D341Med (cell line): ENCODE measurements at places on chromosomes 11 and 22.

- peak; percentile 84 for DNase-seq
These were observed 48.0 kb upstream of the CLPB start for GRCh38 chr11:72482211-72482812.

- no peak for DNase-seq
These were observed 47.6 kb upstream of the THY1 start for GRCh38 chr11:119470317-119471291.

DNA sequence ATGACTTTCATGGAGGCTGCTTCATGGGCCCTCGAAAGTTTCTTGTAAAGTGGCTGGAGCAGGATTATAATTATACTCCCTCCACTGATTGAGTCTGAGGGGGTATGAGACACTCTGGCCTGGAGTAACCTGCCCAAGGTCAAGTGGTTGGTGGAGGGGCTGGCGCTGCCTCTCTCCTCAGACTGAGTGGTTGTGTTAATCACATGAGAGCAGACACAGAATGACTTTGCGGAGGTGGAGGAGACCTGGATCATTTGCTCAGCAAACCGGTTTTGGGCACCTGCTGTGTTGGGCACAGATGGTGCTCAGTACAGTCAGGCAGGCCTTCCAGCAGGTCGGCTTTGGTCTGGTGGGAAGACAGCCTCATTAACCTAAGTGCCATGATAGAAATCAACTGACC is 11.8 kb downstream of the BCR start:
- DNase-seq, result no peak

DNA sequence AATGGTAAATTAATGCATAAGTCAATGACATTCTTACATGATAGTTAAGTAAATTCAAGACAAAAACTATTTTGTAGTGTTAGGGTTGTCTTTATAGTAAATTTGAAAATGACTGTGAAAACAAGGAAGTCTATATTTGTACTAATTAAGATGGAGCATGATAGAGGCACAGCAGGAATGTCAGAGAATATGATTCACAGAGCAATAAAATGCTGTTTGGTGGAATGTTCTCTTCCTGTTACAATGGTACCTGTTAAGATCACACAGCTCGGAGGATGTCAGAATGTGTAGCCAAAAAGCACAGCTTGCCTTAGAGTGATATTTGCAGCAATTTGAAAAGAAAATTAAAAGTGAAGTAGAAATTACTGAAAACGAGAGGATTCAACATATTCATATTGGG is 2339.7 kb upstream of the RAG2 start:
- no peak for DNase-seq

DNA sequence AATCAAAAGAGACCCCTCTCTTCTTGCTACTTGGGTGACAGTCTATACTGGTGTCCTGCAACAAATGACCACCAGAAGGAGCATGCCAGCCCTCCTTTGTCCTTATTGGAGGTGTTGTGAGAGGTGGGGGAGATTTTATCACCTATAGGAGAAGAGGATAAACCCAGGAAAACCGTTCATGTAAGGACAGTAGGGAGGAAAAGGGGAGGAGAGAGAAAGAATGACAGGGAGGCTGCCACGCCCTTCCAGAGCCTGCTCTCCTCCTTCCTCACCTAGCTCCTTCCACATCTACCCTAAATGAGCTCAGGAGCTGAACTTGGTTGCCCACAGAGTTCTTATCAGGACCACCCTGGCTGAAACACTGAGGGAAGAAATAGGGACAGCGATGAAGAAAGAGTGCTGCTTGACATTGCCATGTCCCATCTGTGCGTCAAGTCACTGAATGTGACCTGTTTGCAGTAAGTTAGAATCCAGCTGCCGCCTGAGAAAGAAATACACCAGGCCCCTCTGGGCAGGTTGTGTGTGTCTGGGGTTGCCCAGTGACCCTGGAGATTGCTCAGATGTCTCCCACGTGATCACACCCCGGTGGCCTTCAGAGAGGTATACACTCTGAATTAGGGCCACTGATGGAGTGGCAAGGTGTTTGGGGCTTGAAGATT is 40.4 kb upstream of the ETS1 start:
- no peak for DNase-seq

DNA sequence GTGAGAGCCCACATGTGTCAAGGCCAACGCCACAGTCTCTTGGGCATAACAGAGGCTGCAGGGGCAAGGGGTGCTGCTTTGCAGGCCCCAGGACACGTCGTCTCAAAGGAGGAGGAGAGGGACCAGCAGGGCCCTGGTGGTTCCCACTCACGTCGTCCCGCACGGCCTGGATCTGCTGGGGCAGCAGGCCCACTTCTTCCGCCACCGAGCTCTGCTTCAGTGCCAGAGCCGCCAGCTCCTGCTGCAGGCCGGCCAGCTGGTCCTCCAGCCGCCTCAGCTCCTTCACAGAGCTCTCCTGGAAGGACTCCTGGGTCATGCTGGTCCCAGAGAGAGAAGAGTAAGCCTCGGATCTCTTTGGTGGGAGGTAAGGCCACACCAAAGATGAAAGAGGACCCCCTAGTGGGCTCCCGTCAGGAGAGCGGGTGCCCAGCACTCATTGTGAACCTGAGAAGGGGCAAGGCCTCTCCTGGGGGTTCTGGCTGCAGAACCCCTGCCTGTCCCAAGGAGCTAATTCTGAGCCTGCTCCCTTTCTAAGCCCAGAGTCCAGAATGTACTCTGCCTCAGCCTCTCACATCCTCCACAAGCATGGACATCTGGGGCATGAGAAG is 15.6 kb downstream of the SUN2 start:
- no peak for DNase-seq

DNA sequence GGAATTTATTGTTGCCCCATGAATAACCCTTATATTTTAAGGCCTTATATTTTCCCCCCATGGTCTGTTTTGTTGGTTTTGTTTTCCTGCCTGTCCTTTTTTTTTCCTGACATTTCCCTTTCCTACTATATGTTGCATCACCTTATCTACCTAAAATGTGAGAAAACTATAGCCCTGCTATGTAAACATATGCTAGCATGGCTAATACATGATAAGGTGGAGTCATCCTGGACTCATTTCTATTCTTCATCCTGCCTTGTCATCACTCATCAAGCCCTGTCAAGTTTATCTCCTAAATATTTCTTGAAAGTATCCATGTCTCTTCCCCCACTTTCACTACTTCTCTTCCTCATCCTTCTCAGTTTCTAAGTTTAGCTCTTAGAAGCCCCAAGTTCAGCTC is 2168.8 kb upstream of the RAG2 start:
- no peak for DNase-seq

DNA sequence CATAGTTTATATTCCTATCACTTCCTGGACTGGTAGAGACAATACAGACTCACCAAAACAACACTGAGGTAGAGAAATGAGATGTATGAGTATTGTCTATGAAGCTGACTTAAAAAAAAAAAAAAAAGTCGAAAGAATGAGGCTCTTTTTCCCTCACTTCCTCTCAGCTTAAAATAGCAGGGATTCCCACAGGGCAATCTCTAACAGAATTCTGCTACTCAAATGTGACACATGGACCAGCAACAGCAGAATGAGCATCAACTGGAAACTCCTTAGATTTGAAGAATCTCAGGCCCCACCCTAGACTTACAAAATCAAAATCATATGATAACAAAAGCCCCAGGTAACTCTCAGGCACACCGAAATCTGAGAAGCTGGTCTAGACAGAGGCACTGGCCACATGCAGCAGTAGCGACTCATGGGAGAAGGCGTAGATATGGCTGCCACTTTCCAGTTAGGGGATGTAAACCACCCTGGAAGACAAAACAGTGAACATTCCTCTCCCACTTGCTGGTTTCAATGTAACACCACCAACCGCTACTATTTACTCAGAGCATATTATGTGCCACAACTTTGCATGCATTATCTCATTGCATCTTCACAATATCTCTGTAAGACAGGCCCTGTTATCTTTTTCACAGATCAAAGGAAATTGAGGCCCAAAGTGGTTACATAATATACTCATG is 128.0 kb downstream of the RBFOX2 start:
- DNase-seq, result no peak

GRCh38 chr22:28864878-28865596 is 18.3 kb upstream of the ZNRF3 start:
- no peak for DNase-seq

- DNase-seq, result no peak
These were observed 1486.7 kb downstream of the BRD1 start for GRCh38 chr22:48340727-48341709.

GRCh38 chr11:64253481-64253880 is 2.2 kb downstream of the PLCB3 start:
- DNase-seq, result no peak

GRCh38 chr22:25083807-25084200 is 115.9 kb upstream of the CRYBB3 start:
- DNase-seq, result no peak

GRCh38 chr11:62676698-62677097 is 2.2 kb downstream of the UBXN1 start:
- DNase-seq, result peak; percentile 16

GRCh38 chr11:34351687-34352469 is 5.9 kb downstream of the ABTB2 start:
- DNase-seq, result no peak

DNA sequence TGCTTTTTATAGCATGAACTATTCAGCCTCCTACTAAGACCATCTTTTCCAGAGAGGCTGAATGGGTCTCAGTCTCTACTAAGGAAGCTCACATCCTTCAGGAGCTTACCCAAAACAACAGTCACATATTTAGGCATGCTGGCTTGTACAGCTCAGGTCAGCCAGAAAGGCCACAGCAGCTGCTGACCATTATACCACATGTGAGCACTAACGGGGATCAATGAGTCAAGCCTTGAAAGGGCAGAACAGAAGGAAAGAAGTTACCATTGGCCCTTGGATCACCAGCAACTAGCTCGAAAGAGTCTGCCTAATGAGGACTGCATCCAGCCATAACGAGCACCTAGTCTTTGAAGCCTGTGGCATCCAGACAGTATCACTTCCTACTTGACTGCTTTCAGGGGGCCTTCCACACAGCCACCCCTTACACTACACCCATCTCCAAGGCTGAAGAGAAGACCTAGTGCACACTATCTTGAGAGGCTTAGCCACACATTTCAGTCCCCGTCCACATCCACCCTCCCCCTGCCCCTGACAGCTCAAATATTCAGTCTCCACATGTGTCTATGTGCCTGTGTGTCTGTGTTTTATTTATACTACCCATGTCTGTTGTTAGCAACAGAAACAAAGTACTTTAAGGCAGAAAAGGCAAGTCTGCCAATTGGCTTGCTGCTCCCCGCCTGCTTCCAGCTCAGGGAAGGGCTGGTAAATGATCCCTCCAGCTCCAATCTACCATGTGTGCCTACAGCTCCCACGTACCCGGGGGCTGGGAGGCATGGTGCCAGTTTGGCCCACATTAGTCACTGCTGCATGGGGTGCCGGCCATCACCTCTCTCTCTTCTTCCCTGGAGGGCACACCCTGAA is 95.5 kb downstream of the RPL27A start:
- no peak for DNase-seq

DNA sequence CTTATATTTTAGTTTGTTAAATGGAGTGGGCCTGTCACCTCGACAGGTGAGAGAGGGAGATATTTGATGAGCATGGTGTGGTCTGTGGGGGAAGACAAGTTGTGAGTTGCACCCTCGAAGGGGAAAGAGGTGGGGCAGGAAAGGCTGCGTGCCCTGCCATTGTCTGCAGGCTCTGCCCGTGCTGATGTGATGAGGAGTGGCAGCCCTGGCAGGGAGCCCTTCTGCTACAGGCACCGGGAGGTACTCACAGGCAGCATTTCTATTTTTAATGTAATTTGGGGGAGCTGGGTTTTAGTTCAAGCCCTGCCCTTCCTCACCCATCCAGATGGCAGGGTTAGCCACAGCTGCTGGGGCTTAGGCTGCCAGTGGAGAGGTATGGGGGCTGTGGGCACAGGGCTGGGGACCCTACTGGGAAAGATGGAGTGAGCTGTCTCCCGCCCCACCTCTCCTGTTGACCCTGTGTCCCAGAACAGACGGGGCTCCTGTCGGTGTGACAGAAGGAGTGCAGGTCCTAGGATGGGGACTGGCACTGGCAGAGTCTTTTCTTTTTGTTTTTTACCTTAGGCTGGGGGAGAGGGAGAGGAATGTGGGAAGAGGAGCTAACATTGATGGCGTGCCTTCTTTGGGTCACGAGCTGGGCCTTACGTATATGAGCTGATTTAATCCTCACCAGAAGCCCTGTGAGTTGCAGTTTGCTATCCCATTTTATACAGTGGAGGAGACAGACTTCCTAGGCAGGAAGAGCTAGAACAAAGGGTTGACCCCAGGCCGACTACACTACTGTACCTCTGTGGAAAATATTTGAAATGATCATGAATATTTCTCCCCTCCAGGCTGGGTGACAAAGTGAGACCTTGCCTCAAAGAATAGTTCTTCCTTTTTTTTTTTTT is 51.6 kb downstream of the CEP164 start:
- DNase-seq, result no peak

GRCh38 chr22:21755851-21756284 is 20.3 kb upstream of the YPEL1 start:
- no peak for DNase-seq

DNA sequence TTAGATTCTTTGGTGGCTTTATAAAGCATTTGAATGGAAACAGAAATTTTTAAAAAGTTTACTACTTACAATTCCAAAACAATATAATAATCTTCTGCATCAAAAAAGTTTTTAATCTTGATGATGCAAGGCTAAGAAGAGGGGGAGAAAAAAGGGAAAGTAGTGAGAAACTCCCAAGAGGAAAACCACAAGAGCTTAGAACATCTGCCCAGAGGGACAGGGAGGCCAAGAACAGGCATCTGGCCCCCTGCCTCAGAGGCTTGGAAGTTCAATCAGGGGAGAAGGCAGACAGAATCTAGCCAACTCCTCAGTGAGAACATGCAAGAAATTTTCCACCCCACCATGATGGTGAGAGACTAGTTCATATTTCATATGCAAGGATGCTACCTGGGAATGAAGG is 23.8 kb upstream of the TTC28 start:
- no peak for DNase-seq
